SHP77 (cell line): ENCODE measurements at places on chromosomes 3 and 15.

DNA sequence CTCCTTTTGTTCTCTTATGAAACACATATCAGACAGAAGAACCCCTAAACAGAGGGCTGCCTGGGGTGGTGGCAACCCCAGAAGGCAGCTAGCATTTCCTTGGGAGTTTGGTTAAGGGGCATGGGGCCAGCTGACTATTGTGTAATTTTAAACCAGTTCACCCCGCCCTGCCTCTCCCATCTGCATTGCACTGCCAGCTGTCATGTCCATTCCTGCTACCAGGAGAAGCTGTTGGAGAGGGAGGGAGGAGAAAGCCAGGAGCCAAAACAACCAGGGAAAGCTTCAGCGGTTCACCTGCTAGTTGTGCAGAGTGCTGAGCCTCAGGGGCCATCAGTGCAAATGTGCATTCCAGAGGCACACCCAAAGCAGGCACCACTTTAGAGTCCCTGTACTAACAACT, 47.6 kb upstream of the ATP1B3 start:
- peak; percentile 42 for DNase-seq

DNA sequence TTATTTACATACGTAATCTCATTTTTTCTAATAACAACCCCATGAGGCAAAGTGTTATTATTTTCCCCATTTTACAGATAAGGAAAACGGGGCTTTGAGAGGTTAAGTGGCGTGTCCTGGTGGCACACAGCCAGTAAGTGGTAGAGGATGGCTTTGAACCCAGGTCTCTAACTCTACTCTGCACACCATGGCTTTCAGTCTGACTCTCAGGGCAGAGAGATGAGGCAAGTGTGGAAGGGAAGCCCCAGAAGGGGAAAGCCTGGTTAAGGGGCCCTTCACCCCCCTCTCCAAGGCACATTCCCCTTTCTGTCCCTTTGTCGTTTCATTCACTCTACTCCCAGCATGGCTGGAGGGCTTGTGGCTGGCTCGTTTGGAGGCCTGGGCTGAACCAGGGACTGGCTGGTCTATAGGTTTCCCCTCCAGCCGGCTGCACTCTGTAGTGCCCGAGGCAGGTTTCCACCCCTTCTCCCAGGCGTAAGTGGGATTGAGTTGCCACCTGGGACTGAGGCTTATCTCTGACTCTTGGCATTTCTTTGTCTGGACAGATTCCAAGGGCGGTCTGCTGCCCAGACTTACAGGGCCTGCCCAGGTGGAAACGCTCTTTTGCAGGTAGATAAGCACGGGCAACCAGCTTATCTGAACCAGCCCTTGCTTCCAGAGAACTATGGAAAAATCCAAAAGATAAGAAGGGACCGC, 12.1 kb downstream of the SEMA4B start:
- no peak for DNase-seq

DNA sequence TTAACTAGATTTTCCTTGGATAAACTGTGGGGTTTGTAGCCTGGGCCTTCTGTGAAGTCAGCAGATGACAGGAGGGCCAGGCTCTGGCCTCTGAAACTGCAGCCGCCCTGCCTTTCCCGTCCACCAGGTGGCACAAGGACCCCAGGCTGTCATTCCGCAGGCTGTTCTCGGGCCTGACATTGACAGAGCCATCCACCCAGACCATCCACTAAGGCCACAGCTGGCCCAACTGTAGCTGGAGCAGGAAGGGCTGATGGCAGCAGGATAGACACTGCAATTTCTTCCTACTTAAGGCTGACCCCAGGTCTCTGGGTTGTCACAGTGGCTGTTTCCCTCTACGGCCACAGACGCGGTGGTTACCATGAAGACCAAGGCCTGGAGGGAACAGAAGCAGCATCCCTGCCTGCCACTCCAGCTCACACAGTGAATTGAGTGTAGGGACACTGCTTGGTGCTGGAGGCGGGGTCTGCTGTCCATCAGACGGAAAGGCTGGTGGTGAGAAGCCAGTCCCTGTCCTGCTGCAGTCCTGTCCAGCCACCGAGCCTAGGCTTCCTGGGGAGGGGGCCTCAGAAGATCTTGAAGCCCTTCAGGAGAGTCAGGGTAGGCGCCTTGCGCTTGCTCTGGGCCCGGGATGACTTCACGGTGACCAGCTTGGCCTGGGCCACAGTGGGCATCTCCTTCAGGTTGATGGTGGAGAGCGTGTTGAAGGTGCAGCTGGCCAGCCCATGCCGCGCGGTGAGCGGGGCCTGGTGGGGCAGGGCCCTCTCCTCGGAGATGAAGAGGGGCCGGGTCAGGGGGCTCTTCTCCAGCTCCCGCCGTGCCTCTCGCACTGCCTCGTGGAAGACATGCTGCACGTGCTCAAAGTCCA, 9.4 kb downstream of the SLC51B start:
- peak; percentile 67 for DNase-seq

DNA sequence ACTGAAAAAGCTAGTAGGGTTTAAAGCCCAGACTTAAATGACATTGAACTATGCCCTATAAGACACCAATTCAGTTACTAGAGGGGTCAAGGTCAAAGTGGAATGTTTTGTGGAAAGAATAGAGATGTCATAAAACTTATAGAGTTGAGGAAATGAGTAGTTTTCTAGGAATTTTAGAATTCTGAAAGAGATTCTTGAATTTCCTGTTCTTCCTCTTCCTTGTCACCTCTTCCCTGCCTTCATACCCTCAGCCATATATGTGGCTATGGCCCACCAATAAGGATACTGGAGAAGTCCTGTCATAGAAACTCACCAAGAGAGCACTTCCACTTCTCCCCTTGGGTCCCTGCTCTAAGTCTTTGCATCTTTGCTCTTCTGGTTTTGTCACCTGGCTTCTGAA, 104.9 kb upstream of the TGFBR2 start:
- no peak for DNase-seq

GRCh38 chr15:69579950-69580618, 127.5 kb downstream of the RPLP1 start:
- no peak for DNase-seq

DNA sequence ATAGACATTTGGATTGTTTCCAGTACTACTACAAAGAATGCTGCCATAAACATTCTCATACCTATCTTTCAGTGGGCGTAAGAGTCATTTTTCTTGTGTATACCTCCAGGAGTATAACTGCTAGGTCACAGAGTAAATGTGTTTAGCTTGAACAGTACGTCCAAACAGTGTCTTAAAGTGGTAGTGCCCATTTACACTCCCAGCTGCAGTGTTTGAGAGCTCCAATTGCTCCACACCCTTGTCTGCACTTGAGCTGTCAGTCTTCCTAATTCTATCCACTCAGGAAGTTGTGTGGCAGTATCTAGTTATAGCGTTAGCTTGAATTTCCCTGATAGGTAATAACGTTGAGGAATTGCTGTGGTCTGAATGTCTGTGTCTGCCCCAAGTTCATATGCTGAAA, 404.7 kb upstream of the PPP2R3A start:
- no peak for DNase-seq
